ENCODE measurements at places on chromosomes 1 and 21.

DNA sequence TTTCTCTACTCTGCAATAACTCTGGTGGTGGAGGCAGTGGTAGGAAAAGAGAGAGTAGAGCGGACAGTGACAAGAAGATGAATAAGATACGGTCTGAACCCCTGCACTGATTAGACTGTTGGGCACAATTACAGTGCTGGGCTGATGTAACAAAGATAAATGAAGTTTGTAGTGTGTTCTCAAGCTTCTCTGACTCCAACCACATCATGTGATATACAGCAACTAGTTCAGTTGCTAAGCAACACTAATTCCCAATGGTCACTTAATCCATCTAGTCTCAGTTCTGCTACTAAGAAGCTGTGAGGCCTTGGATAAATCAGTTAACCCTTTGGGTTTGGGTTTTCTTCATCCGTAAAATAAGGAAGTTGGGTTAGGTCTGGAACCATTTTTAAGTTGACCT is 17.3 kb downstream of the DDR2 start:
- no peak for ATAC-seq

DNA sequence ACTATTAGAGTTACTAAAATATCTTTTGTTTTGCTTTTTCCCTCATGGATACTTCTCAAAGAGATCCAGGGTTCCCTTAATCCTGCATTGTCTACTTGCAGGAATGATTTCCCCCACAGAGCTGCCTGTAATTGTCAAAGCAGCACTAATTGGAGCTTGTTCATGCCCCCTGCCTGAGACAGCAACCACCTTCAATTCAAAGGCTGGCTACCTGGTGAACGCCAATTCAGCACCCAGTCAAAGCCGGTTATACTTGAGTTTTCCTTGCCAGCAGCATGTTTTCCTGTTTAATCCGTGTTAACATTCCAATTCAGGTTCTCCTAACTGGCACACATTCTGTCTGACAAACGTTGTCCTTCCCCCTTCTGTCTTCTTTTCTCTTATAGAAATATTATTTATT is 382.9 kb downstream of the NTNG1 start:
- no peak for ATAC-seq

GRCh38 chr1:169872906-169873305 is 20.8 kb downstream of the SCYL3 start:
- ATAC-seq, result no peak

DNA sequence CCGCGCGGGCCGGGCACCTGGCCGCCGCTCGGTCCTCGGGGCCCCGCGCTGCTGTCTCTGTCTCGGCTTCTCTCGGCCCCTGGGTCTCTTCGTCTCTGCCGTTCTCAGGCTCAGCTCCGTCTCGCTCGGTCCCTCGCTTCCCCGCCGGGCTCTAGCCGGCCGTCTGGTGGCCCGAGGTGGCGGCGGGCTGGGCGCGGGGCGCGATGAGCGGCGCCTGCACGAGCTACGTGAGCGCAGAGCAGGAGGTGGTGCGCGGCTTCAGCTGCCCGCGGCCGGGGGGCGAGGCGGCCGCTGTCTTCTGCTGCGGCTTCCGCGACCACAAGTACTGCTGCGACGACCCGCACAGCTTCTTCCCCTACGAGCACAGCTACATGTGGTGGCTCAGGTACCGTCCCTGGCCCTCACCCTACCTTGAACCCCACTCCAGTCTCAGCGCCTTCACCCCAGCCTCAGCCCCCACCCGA is 355 bp downstream of the SHISAL2A start:
- ATAC-seq, result no peak

- ATAC-seq, result no peak
Observed at GRCh38 chr1:20322081-20322824, 31.6 kb downstream of the VWA5B1 start.

DNA sequence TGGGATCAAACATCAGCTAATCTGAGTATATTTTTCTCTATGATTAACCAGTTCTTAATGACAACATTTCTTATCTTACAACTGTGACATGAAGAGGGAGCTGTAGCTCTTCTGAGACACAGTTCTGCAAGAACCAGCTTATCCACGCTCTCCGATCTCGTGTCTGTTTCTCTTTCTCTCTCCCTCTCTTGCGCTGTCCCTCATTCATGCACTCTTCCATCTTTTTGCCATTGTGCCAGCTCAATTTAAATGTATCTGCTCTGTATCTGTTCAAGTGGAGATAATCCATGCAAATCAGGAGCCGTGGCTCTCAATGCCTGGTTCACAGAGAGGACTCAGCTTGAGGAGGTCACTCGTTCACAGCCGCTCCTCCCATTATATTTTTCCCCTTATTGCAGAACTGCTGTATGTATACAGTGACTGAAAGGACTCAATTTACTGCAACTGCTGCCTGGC is 494.7 kb upstream of the ADGRL2 start:
- ATAC-seq, result peak; percentile 72

DNA sequence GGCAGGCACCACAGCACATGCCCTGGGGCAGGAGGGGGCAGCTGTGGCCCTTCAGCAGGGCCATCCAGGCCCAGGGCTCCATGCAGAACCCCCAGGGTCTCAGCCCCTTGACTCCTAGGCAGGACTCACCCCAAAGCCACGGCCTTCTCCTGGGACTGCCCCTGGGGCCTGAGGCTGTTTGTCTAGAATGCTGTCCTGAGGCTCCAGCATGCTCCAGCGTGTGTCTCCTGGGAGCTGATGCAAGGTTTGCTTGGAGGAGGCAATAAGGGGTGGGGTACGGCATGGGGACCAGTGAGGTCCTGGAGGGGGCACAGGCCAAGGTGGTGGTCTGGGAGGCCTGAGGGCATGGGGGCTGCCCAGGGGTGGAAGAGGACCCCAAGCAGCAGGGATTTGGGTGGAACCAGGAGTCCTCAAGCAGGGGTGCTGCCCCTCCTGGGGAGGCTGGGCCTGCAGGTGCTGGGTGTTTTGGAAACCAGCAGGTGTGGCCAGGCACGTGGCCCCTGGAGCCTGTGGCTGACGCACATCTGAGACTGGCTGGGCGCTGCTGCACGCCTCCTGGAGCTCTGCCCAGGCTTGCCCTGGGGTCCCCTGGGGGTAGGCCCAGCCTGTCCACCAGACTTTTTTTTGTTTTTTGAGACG is 7.8 kb upstream of the CALML6 start:
- no peak for ATAC-seq

DNA sequence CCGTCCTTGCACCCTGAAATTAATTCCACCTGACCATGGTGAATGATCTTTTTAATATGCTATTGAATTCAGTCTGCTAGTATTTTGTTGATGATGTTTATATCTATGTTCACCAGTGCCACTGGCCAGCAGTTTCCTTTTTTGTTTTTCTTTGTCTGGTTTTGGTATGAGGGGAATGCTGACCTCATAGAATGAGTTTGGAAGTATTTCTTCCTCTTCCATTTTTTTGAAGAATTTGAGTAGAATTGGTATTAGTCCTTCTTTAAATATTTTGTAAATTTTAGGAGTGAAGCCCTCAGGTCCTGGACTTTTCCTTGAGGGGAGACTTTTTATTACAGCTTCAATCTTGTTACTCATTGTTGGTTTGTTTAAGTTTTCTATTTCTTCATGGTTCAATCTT is 231.6 kb downstream of the MRPL39 start:
- ATAC-seq, result no peak

GRCh38 chr1:200184196-200184595 is 156.7 kb downstream of the NR5A2 start:
- peak; percentile 92 for ATAC-seq

- no peak for ATAC-seq
Observed at GRCh38 chr1:41682845-41683625, 198.6 kb upstream of the EDN2 start.

- ATAC-seq, result no peak
Observed at GRCh38 chr1:77076759-77077158, 142.5 kb downstream of the PIGK start.

DNA sequence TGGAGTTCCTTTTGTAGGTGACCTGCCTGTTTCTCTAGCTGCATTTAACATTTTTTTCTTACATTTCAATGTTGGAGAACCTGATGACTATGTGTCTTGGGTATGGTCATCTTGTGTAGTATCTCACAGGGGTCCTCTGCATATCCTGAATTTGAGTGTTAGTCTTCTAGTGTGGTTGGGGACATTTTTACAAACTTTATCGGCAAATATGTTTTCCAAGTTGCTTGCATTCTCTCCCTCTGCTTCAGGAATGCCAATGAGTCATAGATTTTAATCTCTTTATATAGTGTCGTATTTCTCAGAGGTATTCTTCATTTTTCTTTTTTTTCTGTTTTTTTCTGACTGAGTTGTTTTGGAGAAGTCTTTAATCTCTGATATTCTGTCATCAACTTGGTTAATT is 684.0 kb downstream of the NCAM2 start:
- ATAC-seq, result no peak

DNA sequence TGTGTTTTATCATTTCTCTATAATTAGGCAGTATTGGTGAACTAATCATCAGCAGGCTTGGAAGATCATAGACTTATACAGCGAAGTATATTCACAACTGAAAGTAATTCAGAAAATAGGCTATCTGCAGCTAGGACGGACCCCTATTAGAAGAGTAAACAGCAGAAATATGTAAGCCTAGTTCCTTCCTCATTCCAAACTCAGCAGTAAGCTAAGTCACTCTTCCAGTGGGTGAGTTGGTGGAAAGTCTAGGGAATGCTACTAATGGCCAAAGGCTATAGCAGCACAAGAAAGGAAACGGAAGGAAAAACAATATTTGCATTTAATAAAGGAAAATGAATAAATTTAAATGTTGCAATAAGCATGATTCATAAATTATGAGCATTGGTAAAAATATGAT is 918.1 kb upstream of the TMPRSS15 start:
- no peak for ATAC-seq

- no peak for ATAC-seq
Observed at GRCh38 chr21:46356494-46357334, 32.8 kb downstream of the PCNT start.

- no peak for ATAC-seq
Observed at GRCh38 chr1:18954270-18955071, 2.0 kb downstream of the IFFO2 start.

DNA sequence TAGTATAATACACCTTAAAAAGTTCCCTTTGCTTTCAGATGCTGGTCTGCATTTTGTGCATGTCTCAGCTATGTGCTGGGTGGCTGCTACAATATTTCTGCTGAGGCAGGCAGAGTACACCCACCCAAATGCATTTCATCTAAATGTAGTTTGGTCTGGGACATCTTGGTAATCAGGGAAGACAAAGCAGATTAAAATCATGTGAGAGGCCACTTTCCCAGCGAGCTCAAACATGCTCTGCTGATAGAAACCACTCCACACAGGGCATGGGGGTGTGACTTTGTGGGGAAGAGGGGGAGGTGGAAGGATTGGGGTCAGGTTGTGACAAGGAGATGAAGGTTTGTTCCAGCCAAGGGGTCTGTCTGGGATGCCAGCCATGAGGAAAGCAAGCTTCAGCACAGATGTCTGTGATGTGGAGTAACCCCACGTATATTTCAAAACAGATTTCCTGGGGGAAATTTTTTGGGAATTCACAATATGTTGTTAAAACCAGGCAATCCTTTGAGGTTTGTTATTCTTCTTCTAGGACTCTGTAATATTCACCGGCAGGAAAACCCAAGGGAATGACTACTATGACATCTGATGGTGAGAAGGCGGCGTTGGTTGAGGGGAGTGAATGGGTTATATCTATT is 255.1 kb upstream of the FGGY start:
- no peak for ATAC-seq

- ATAC-seq, result no peak
Observed at GRCh38 chr21:29371464-29371863, 72.7 kb downstream of the BACH1 start.

- peak; percentile 48 for ATAC-seq
Observed at GRCh38 chr21:27275294-27275927, 308.5 kb upstream of the ADAMTS5 start.

GRCh38 chr1:246270236-246270635 is 236.8 kb downstream of the SMYD3 start:
- ATAC-seq, result no peak
